ENCODE measurements at places on chromosomes 6 and 20. TPM values are rescaled to one million over a fixed set of nuclear protein-coding genes. Genes with fewer than 3 reads are reported as not detected.

DNA sequence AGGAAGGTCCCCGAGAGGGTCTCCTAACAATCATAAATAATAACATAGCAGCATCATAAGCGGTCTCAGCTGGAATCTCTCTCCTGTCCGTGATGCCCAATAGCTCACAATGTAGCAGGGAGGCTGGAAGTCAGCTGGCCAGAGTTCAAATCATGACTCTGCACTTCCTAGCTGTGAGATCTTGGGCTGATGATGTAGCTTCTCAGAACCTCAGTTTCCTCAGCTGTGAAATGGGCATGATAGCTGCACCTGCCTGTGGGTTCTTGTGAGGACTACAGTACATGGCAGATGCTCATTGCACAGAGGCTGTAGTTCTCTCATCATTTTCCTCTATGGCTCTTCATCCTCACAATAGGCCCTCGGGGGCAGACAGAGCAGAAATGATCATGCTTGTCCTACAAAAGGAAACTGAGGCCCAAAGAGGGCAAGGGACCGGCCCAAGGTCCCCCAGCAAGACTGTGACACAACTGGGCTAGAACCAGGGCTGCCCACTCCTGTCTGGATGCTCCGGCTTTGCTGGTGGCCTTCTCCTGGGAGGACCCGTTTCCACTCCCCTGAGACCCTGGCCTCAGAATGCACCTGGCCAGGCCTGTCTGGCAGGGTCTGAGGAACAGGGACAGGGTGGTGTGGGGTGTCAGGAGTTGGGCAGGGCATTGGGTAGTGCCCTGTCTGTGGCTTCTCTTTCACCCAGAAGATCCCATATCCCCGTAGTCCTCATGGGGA is 17.7 kb downstream of the SLC12A5 start:
- no peak for DNase-seq

- no peak for DNase-seq
Measured at GRCh38 chr6:15907914-15908518, 220.9 kb upstream of the MYLIP start.

GRCh38 chr6:159065759-159066329 is 21.1 kb upstream of the TAGAP start:
- no peak for DNase-seq

DNA sequence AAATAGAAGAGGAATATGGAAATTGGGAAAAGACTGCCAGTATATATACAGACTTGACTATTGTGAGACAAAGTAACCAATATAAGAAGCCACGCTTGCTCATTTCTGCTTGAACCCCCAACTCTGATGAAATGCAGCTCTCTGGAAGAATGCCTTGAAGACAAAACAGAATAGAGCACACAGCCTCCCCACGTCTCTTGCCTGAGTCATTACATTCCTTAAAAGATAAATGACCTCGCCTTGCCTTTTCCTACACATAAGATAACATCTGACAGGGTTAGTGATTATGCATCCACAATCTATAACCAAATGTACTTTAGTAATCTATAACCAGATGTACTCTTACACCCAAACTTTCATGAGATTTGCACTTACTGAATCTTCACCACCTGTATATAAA is 141.1 kb upstream of the EEF1E1 start:
- DNase-seq, result no peak

- DNase-seq, result no peak
Measured at GRCh38 chr6:75611702-75612375, 10.2 kb downstream of the SENP6 start.

DNA sequence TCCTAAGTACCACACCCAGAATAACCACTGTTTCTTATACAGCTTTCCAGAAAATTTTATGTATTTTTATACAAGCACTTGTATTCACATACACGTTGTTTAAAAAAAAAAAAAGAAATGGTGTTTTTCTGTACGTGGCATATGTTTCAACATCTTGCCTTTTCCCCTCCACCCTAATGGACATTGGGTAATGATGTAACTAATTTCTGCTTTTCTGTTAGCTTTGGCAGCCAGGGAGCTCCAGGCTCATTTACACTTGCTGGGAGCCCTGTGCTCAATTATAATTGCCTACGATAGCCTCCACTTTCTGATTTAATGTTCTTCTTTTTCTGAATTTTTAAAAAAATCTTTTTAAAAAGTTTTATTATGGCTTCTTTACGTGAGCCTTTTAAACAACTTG is 352.4 kb downstream of the UTRN start:
- no peak for DNase-seq

DNA sequence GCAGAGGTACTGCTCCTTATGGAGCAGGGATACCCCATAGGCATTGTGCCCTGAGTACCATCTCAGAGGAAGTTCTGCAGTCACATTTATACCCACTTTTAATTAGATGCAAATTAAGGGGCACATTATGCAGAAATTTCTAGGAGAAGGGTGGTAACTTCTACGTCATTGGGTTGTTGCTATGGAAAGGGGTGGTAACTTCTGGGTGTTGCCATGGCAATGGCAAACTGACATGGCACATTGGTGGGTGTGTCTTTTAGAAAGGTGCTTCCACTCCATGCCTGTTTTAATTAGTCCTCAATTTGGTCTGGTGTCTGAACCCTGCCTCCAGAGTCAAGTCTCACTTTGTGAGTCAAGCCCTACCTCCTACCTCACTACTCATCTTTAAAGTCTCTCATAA is 42.0 kb downstream of the RSPO3 start:
- DNase-seq, result no peak

DNA sequence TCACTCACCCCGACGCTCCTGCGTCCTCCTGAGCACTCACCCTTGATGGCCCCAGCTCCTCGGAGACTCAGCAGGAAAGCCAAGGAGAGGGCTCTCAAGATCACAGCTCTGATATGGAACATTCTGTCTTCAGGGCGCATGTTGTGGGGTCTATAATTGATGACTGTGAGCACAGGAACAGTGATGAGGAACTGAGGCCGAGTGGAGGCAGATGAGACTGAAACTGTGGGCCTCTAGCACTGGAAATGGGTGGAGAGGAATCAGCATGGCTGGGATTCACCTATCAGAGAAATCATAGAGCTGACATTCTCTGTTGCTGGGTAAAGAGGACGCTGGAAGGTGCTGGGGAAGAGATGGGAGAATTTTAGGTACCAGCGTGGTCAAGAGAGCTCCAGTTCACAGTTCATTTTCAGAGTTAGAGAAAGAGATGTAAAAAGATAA is at the start of gene HLA-DPA1:
Gene HLA-DPA1, minus strand, starts transcription at position 219 of the 441 bp plus-strand sequence.
- DNase-seq, result no peak

GRCh38 chr20:53515749-53516148 is 77.9 kb downstream of the ZNF217 start:
- no peak for DNase-seq

- DNase-seq, result no peak
Measured at GRCh38 chr20:10313215-10313614, 94.6 kb downstream of the SNAP25 start.

DNA sequence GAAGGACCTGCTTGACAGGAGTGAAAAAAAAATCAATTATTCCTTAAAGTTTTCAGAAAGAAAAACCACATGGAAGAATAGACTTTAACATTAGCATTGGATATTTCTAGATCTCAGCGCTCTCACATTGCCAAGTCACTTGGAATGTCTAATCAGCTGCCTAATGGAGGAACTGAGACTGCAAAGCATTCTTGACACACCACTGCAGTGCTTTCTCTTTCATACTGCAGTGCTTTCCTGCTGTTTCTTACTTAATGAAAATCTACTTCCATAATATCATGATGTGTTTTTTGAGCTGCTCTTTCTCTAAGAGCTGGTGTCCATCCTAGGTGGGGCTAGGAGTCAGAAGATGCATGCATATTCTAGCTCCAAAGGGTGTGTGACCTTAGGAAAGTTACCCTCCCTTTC is 20.4 kb upstream of the MCM3 start:
- no peak for DNase-seq

DNA sequence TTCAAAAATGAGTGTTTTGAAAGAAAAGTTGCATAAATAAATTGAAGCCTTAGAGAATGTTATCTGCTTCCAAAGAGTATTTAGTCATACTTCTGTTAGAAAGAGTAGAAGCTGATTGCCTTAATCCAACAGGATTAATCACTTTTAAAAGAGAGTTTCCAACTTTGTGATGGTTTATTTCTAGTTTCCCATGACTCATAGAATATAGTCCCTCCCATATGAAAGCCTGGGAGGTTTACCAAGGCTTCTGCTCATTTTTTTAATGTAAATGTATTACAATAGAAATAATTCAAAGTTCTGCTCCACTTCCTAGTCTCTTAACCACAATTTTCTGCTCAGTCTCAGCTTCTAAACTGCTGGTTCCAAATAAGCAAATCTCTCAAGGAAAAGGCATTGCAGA is 118.0 kb upstream of the IRAK1BP1 start:
- DNase-seq, result no peak

DNA sequence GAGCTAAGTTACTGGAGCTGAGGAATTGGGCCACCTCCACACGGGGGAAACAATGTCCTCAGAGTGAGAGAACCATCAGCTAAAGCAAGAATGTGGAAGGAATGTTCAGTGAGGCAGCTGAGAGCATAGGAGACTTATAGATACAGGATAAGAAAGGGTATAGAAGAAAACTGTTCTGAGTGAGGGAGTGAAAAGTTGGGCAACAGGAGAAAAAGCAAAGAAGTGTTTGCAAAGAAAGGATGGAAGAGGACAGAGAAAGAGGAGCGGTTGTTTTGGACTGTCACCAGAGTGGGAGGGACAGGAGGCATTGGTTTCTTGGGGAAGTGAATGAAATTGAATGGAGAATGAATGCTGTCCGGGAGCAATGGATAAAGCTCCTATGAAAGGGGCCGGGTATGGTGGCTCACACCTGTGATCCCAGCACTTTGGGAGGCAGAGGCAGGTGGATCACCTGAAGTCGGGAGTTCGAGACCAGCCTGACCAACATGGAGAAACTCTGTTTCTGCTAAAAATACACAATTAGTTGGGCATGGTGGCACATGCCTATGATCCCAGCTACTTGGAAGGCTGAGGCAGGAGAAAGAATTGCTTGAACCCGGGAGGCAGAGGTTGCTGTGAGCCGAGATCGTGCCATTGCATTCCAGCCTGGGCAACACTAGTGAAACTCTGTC is 296.5 kb downstream of the ADGB start:
- DNase-seq, result no peak

DNA sequence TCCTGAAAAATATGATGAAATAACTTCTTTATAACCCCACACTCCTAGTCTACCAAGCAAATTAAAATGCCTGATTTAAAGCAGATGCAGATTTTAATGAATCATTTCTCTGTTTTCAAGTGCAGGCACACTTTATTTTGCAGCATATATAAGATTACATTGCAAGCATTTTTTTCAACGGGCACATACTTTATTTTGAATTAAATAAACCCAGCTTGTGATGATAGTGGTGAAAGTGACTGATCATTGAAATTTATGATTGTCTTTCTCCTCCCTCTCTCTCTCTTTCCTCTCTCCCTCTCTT is 12.2 kb upstream of the MOXD1 start:
- no peak for DNase-seq

DNA sequence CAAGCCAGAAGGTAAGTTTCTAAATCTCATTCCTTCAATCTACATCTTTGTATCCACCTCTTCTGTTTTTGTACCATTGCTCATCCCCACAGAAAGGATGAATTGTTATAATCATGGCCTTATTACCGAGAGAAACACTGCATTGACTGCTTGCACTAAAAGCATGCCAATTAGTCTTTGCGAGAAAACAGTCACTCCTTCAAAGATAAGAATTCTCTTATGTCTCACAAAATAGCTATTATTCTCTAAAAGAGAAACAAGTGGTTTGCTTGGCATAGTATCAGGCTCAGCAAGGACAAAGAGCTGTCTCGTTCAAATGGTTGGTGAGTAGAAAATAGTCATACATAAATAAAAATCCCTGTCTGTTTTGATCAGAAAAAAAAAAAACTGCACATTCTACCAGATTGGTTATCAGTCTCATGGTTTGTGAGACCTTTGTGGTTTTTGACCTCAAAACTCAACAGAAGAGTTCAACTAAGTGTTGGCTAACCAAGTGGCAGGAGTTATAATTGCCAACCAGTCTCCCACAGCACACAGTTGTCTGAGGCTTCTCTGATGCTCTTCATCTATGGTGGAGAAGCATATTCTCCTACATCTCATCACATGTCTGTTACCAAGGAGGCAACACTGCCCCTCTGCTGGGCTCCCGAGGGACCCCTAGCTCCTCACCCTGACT is 35.1 kb upstream of the ARMH2 start:
- DNase-seq, result no peak

- peak; percentile 64 for DNase-seq
Measured at GRCh38 chr6:144064402-144065212, 30.8 kb downstream of the SF3B5 start.

DNA sequence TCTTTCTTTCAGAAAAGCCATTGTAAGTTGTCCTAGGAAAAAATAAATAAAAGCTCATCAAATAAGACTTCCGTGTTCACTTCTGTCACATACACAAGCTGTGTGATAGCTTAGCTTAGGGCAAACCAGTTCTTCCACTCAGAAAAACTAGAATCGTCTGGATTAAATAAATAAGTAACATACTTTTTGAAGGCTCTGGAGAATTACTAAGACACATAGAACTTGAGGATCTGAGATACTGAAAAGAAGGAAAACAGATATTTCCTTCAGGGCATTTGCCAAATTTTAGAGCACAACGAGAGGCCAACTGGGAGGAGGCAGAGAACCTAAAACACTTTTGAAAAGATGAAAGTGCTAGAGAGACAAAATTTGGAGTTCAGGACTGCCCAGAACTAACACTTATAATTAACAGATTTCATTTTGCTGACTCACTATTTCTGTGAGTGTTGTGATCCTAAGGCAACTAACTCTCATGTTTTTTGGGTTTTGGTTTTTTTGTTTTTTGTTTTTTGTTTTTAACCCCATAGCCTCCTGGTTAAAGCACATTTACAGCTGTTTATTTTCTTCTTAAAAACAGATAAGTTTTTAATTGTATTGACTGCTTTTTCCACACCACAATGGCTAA is 38.7 kb upstream of the THEMIS start:
- DNase-seq, result no peak

DNA sequence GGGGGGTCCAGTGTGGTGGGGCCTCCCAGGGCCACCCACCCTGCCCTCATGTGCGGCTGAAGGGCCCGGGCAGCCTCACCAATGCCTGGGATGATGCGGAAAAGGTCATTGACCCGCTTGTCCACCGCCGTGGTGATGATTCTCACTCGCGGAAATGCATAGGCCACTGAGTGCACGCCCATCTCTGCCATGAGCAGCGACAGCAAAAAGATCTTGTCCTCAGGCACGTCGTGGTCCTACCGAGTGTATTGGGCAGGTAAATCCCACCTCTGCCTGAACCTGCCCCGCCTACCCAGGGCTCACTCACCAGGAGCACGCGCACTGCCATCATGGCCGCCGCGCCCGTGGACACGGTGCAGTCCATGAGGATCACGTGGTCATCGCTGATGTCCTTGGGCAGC is 16.1 kb downstream of the UCKL1 start:
- DNase-seq, result no peak

Gene RAD21L1
- total RNA-seq, result 0.48 TPM

Gene TGM3
- not detected for total RNA-seq

Gene CTAGE9
- not detected for total RNA-seq

Gene SLC22A16
- total RNA-seq, result not detected

Gene PRELID3B
- total RNA-seq, result 65.7 TPM

Gene BEND6
- not detected for total RNA-seq

Gene EDN3
- total RNA-seq, result 0.39 TPM
